ENCODE measurements at places on chromosomes 3 and 15.

- DNase-seq = no peak
Measured at GRCh38 chr3:144942838-144943197, 971.2 kb downstream of the DIPK2A start.

DNA sequence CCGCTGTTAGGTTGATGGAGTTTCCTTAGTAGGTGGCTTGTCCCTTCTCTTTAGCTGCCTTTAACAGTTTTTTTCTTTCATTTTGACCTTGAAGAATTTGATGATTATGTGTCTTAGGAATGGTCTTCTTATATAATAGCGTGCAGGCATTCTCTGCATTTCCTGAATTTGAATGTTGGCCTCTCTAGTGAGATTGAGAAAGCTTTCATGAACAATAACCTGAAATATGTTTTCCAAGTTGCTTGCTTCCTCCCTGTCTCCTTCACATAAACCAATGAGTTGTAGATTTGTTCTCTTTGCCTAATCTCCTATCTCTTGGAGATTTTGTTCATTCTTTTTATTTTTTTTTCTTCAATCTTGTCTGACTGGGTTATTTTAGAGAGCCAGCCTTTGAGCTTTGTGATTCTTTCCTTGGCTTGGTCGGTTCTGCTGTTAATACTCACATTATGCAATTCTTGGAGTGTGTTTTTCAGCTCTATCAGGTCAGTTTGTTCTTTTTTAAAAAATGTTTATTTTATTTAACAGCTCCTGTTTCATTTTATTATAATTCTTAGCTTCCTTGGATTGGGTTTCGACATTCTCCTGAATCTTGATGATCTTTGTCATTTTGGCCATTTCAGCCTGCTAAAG, 627.9 kb downstream of the SI start:
- DNase-seq = no peak

GRCh38 chr15:90618330-90619125, 88.8 kb downstream of the CRTC3 start:
- no peak for DNase-seq

- DNase-seq = no peak
Measured at GRCh38 chr3:119570229-119570628, 9.1 kb upstream of the ADPRH start.

DNA sequence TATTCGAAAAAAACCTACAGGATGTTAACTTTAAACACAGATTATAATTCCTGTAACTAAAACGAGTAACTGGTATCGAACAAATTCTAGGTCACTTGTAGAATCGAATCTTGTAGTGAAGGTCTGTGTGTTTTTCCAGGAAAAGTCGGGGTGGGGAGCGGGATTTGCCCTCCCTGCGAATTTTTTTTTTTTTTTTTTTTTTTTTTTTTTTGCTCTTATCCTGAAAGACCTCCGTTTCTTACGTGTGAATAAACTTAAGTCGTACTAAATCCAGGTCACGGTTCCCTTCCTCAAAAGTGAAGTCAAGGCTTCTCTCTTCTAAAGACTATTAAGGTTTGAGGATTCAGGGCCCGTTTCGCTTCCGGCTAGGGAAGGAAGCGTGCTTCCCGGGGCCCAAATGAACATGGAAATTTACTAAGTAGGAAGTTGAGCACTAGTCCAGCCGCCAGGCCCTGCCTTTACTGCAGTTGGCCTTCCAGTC, 770 bp downstream of the TBC1D5 start:
- DNase-seq = peak; percentile 66

DNA sequence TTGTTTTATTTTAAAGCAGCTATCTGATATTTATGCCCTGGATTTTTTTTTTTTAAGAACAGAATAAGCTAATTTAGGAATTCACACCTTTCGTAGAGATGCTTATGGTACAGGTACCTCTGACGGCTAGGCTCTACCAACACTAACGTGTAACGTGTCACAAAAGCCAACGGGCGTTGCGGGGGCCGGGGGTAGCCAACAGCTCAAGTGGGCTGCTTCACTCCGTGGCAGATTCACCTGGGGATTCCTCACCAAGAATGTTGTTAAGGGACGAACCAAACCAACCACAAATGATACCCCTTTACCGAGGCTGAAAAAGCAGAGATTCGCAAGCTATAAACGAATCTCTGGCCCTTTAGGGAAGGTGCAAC, 1.0 kb downstream of the TMCC1 start:
- no peak for DNase-seq

DNA sequence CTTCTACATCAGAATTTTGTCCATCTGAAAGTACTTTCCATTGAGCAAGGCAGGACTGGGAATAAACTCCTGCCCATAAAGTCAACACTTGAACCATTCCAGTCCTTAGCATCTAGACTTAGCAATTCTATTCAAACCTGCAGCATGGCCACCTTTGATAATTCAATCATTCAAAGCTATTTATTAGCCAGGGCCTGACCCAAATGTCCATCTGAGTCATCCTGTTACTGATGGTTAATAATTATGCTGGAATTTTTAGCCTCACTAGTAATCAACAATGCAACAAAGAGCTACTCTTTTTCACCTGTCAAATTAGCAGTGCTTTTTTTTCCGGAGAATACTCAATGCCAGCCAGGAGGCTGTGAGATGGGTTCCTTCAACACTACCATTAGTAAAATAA, 72.7 kb upstream of the SNRK start:
- no peak for DNase-seq

DNA sequence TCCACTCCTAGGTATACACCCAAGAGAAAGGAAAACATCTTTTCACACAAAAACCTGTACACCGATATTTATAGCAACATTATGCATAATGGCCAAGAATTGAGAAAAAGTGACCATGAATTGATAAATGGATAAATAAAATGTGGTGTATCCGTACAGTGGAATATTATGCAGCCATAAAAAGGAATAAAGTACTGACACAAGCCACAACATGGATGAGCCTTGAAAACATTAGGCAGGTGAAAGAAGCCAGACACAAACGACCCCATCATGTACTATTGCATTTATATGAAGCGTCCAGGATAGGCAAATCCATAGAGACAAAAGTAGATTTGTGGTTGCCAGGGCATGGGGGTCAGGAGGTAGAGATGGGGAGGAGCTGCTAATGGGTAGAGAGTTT, 64.2 kb upstream of the SLC6A6 start:
- no peak for DNase-seq

DNA sequence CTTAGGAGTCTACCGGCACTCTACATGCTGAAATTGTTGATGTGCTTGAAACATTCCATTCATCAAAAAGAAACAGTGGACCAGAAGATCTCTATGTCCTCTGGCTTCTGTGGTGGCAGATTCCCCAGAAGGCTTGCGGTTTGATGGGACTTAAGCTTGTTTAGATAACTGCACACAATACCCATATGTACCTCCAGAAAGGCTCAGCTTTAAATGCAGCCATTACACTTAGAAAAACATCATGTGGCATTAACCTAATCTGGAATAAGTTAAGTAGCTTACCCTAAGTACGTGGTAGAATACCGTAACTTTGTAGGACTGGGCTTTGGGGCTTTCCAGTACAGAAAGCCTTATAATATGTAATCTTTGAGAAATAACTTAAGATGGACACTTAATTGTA, 187.3 kb downstream of the RBMS3 start:
- DNase-seq = no peak

- DNase-seq = no peak
Measured at GRCh38 chr3:71397046-71397445, 186.5 kb downstream of the FOXP1 start.
